ENCODE measurements at places on chromosomes 4 and X.

DNA sequence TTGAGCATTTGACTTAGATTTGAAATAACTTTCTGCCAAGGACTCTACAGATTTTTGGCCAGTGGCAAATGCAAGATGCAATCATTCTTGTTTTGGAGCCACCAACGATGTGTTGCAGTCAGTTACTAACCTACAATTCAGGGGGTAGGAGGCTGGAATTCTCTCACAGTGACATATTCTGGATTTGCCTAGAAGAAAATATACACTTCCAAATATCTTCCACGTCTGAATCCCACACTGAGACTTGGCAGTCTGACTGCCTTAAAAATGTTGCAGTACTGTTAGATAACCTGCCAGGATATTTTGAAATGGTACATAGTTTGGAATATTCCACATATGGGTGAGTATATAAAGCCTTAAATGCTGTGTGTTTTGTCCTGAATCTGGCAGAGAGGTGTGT is 27.6 kb upstream of the AGTR2 start:
- DNase-seq, result no peak

DNA sequence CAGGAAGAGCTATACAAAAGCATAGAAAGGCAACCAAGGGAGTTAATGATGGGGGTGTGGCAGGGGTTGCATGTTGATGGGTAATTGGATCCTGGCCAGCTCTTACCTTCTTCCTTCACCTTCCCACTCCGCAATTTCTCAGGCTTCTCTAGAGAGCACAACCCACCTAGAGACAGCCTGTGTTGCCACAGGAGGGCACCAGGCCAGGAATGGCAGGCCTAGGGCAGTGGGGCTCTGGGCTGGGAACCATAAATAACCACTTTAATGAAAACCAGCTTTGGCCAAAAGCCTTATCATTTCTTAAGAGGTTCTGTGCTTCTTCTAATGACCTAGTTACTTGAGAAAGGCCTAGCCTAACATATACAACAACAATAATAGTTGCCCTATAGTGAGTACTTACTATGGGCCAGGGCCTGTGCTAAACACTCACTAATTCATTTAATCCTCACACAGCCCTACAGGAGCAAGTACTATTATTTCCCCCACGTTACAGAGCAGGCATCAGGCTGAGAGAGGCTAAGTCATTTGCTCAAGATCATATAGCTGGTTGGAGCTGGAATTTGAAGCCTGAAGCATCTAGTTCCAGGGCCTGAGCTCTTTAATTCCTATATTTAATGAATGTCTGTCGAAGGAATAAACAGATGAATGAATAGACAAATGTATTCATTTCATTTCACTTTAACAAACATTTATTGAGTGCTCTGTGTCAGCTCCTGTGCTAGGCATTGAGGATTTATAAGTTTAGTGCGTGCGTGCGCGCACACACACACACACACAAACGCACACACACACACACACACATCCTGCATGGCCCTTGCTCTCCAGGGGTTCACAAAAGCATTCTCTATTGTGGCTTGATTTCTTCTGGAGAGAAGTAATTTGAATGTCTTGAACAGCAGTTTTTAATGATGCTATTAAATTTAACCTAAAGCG is 66.8 kb downstream of the RTL9 start:
- DNase-seq, result peak; percentile 21

DNA sequence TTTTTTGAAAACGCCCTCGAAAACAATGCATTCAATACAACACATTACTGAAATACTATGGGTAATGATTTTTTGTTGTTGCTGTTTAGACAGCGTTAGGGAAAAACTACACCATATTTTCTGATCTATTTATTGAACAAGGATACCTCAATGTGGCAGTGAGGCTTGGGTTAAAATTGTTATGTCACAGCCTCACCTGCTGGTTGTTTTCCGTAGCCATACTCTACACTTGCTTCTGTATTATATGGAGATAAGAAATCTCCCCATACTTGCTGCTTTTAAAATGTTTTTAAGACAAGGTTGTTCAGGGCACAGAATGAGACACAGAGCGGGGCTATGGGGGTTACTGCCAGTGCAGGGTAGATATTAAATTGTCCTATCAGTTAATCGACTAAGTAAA is 221.6 kb upstream of the FTHL17 start:
- no peak for DNase-seq

- DNase-seq, result peak; percentile 71
Observed at GRCh38 chr4:89067417-89067816, 10.4 kb upstream of the FAM13A start.

DNA sequence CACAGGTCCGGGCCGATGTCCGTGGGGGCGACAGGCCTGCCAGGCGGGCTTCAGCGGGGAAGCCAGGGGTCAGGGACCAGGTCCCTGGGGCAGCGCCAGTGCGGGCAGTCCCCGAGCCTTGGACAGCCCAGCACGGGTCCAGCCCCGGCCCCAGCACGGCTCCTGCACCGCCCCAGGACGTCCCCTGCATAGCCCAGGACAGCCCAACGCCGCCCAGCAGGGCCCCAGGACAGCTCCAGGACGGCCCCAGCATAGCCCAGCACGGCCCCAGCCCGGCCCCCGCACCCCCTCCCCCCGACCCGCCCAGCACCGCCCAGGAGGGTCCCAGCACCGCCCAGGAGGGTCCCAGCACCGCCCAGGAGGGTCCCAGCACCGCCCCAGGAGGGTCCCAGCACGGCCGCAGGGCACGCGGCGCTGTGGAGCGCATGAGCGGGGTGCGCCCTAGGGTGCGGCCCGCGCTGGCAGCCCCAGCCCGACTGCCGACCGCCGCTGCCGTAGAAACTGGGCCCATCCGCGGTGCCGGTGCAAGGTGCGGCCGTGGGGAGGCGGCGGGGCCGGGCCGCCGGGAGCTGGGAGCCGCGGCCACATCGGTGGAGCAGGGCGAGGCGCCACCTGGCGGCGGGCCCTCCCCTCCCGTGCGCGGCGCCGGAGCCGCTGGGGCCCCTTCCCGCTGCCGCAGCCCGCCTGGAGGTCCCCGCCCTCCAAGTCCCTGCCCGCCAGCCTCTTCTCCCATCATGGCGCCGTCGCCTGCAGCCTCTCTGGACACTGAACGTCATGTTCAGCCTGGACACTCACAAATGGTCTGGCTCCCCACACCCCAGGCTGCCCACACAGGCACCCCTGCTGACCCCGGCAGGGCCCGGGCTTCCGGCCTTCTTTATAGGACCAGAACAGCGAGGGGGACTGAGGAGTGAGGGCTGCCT is 106.8 kb upstream of the NKX1-1 start:
- peak; percentile 12 for DNase-seq

DNA sequence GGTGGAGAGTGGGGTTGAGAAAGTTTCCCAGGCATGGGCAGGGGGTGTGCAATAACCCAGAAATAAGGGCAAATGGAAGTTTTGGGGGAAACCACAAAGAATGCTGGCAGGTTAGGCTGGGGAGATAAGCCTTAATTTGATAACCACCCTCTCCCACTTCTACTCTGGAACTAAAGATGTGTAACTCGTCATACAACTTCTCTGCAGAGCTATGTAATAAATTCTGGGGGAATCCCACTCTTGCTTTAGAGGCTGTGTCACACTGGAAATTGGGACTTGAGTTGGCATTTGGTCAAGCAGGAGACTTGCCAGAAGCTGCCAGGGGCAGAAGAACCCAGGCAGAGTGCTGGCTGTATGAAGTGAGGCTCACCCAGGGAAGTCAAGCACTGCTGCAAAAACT is 170.9 kb upstream of the CPEB2 start:
- DNase-seq, result no peak

DNA sequence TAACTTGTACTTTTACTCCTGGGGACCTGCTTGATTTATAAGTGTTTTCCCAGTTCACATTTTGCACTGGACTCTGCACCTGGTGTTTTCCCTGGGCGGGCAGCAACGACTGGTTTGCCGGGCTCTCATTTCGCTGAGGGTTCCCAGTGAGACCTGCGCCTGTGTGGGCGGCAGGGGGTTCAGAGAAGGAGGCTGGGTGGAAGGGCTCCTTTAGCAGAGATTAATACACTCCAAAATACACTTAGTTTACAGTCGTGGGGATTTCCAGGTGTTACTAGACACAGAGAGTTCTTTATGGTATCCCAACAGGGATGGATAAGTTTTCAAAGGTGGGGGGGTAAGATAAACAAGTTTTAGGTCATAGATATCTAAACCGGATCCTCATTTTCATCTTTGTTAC is 53.0 kb upstream of the SHISA3 start:
- DNase-seq, result no peak

DNA sequence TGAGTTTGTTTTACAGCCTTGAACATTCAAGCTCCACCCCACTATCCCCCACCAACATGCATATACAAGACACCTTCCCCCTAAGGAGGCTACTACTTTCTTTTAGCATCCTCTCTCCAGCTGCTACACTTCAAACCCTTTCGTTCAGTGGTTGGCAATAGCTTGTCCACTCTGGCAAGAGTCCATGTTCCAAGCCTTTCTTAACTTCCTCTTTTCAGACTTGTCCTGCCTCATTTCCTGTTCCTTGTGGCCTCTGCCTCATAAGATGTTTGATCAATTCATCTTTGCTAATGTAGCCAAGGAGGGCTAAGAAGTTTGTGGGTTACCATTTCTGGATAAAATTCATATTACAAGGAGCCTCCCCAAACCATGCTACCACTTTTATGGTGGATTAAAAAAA is 20.8 kb upstream of the ZCCHC12 start:
- peak; percentile 40 for DNase-seq

DNA sequence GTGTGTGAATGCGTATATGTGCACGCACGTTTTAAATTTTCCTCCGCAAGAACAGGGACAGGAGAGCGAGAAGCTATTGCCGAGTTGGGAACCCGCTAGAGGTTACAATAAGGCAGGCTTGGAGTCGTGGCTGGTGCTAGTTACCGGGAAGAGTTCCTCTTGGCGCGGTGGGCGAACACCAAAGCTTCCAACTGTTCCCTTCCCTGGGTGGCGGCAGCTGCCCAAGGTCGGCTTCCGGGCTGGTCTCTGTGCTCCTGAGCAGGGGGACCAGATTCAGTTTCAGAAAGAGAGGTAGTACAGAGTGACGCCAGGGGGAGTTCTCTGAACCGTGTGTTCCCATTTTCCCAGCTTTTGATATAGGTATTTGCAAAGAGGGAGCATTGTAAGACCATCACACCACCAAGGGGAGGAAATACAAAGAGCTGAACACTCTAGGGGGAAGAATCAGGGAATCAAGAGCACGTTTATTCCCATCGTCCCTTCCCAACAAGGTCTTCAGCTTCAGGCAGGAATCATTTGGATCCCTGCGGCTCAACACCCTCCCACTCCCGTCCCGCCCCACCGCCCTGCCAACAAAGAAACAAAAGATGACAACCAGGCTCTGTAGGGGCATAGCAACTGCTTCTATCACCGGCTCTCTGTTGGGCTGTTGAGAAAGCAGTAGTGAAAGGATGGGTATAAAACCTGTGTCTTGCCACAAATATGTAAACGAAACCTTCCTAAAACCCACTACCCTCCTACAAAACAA is 113.6 kb upstream of the TEX13C start:
- DNase-seq, result no peak

- DNase-seq, result no peak
Observed at GRCh38 chrX:130103605-130104004, 6.7 kb downstream of the ELF4 start.

GRCh38 chrX:39625810-39626209 is 471.9 kb downstream of the BCOR start:
- no peak for DNase-seq

GRCh38 chr4:152499344-152499743 is 36.5 kb downstream of the FBXW7 start:
- DNase-seq, result no peak

GRCh38 chr4:18366892-18367291 is 345.3 kb upstream of the LCORL start:
- peak; percentile 27 for DNase-seq

GRCh38 chr4:156362581-156362980 is 408.9 kb upstream of the CTSO start:
- DNase-seq, result peak; percentile 73

GRCh38 chr4:136796953-136797352 is 735.3 kb downstream of the PCDH18 start:
- no peak for DNase-seq

DNA sequence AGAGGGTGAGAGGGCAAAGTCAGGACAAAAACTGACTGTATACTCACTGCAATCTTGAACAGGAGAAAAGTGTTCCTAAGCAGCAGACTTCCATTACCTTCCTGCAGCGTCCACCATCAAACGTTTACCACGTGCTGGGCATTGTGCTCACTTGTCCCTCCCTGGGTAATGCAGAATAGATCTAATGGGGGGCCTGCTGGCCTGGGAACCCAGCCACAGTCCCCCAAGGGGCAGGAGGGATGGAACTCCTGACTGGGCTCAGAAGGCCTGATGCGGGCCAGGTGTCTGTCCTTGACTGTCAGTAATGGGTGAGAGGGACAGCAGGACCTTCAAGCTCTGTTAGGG is 37.6 kb upstream of the FAM156A start:
- no peak for DNase-seq

Measured in EH (cell line).